ENCODE measurements at places on chromosomes 3 and 15. TPM values are rescaled to one million over a fixed set of nuclear protein-coding genes. Genes with fewer than 3 reads are reported as not detected.

Gene HIGD1A
- 75.1 TPM for total RNA-seq

Gene GOLGA6B
- total RNA-seq: not detected

Gene SERPINI2
- total RNA-seq: not detected

Gene CXCR6
- total RNA-seq: not detected

Gene TMEM45A
- total RNA-seq: 13.7 TPM

Gene NDN
- total RNA-seq: 89.0 TPM

Gene CASR
- not detected for total RNA-seq

Gene ESYT3
- total RNA-seq: 0.27 TPM

Gene TMEM89
- total RNA-seq: not detected

GRCh38 chr3:124407260-124407659 is 323.0 kb upstream of the UMPS start:
- DNase-seq: no peak

DNA sequence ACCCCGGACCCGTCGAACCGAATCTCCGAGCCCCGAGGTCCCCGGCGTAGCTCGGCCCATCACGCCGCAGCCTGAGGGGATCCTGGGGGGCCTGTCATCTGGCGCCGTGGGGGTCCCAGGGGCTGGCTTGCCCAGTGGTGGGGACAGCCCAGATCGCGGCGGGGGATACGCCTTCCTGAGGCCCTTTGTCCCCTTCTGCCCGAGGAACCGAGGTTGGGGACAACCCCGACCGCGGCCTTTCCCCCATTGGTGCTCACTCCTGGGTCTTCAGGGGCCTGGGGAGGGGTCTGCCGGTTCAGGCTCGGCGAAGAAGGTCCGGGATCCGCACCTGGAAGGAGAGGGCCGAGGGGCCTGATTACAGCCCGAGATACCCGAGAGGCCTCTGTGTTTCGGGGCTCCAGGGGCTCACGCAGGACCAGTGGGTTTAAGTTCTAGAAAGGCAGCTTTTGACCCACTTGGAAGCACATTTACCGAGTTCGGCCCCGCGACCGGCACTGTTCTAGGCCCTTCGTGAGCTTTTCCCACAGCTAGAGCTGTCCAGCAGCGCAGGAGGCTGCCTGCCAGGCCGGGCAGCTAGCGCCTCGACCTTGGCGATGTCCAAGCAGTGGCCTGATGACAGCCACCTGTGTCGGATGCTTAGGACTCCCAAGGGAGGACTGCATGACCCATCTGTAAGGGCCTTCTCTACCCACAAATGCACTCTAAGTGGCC is 504 bp downstream of the ABHD2 start:
- no peak for DNase-seq

GRCh38 chr3:4856986-4857385 is 122.3 kb upstream of the BHLHE40 start:
- no peak for DNase-seq

DNA sequence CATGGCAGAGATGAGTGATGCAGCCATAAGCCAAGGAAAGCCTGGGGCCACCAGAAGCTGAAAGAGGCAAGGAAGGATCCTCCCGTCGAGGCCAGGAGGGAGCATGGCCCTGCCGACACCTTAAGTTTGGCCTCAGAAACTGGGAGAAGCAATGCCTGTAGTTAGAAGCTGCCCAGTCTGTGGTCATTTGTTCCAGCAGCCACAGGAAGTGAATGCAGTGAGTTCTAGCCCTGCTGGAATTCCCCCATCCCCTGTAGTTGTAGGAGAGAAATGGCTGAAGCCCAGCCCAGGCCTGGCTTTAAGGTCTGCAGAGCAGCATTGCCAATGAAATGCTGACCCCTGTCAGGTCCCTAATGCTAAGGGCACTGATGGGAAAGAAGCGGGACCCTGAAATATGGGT is 12.2 kb upstream of the CHSY1 start:
- no peak for DNase-seq

GRCh38 chr3:71601811-71602210 is 18.3 kb upstream of the FOXP1 start:
- DNase-seq: peak; percentile 42

DNA sequence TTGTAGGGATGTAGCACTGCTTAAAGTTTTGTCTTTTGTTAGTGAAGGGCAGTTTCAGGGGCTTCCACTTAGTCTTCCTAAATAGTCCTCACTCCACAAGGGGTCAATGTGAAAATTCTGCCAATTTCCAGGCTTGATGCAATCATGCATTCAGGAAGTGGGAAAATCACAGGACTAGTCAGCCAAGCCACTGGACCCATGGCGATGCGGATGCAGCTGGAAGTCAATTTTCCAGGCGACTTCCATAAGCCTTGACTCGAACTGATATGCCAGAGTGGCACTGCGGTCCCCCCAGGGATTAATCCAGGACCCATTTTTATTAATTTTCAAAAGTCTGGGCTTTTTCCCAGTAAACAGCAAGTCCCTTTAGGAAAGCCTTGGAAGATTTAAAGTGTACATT is 26.1 kb downstream of the GBE1 start:
- no peak for DNase-seq

DNA sequence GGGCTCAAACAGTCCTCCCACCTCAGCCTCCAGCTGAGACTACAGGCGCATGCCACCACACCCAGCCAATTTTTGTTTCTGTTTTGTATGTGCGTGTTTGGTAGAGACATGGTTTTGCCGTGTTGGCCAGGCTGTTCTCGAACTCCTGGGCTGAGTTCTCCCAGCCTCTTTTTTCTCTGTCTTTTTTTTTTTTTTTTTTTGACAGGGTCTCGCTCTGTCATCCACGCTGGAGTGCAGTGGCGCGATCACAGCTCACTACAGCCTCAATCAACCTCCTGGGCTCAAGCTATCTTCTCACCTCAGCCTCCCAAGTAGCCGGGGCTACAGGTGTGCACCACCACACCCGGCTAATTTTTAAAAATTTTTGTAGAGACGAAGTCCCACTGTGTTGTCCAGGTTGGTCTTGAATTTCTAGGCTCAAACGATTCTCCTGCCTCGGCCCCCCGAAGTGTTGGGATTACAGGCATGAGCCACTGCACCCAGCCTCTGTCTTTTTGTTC is 867 bp upstream of the DCAF1 start:
- no peak for DNase-seq

DNA sequence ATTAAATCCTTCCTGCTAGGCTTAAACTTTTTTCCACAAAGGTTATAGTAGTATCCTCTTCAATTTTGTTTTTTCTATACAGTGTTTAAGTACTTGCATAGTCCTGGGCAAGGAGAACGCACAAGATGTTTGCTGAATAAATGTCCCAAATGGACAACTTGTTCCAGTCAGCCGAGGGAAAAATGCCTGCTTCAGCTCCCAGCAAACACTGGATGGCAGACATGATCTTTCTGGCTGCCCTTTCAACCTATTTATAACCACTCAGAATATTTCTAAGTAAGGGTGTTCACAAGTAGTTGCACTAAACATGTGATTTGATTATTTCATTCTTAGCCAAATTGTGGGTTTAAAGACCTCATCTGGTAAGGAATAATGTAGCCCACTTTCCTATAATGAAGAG is 29.8 kb downstream of the GNB4 start:
- peak; percentile 67 for DNase-seq

DNA sequence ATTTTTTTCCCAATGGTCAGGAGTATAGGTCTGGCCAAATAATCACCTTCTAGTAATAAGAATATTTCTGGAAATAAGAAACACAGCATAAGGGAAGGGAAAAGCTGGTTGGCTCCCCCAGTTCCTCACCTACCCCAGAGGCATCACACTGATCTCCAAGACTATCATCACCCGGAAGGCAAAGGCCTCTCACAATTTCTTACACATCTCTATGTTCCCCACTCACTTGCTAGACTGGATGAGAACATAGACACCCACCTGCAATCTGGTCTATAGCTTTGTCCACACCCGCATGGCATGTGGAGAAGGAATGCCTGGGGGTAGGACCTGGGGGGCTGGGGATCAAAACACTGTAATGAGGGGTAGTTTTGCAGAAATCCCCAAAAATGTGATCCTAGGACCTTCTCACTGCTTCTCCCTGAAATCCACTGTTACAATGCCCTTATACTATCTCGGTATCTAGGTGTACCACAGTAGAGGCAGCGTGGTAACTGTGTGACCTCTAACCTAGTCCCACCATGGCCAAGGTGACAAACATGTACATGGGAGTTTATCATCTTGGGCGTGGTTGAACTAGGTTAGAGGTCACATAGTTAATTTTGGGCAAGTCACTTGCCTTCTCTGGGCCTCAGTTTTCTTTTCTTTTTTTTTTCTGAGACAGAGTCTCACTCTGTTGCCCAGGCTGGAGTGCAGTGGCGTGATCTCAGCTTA is 29.5 kb upstream of the NRROS start:
- DNase-seq: no peak

GRCh38 chr3:108006881-108007331 is 83.9 kb downstream of the CD47 start:
- peak; percentile 88 for DNase-seq

DNA sequence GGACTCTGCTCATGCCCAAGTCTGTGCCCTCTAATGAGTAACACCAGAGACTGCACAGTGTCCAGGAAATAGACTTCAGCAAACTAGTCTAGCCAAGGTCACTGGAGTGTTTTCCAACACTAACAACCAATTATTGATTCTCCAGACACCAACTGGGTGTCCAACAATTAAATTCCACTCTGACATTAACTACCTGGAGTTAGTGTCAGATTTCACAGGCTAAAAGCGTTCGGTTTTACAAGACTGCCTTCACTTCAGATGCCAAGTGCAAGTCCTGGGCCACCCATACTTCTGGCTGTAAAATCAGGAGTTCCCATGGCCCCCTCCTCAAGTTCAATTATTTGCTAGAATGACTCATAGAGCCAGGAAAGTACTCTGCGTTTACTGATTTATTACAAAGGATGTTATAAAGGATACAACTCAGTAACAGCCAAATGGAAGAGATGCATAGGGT is 20.8 kb upstream of the CFAP161 start:
- no peak for DNase-seq

DNA sequence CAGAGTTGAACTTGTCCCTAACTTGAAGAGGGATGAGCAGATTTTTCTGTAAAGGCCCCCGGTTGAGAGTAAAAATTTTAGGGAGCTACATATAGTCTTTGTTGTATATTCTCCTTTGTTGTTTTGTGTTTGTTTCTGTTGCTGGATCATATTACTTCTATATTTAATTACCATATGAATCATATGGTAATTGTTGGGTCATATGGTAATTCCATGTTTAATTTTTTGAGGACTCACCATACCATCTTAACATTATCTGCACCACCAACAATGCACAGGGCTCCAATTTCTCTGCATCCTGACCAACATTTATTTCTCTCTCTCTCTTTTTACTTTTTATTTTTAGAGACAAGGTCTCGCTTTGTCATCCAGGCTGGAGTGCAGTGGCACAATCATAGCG is 7.4 kb upstream of the ZFYVE19 start:
- DNase-seq: no peak

DNA sequence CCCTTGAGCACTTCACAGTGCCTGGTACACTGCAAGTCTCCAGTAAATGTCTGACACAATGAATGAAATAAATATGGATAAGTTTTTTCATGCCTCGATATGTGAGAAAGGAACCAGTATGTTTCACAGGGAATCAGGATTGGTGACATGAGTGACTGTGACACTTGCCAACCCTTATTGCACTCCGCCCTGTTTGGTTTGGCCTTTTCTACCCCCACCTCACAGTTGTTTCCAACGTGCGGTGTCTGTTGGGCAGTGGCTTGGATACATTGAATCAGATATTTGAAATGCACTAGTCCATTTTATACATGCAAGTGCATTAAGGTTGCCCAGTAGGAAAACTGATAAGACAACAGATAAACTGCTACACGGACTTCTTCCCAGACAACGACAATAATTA is 2.0 kb downstream of the NPHP3 start:
- no peak for DNase-seq

DNA sequence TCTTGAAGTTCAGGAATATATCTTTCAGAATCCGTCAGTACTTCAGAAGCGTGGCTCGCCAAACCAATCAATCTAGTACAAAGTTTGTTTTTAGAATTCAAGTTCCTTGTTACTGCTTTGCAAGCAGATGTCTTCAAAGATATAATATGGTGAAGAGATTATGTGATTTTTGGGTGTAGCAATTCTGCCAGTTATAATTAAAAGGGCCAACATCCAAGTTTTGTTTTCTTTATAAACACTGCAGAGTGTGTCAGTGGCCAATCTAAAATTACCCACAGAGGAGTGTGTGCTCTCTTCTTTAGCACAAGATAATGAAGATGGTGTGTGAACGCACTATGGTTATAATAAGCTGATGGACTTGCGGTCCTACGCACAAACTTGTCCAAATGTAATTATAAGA is 493.6 kb upstream of the MDFIC2 start:
- no peak for DNase-seq

GRCh38 chr3:52403955-52404354 is 40.9 kb downstream of the SEMA3G start:
- DNase-seq: no peak

- no peak for DNase-seq
Measured at GRCh38 chr3:187828579-187829452, 83.5 kb upstream of the BCL6 start.

- DNase-seq: no peak
Measured at GRCh38 chr3:159839561-159840379, 148.9 kb upstream of the IL12A start.

Data from fibroblast of the aortic adventitia (primary cell).